ENCODE measurements at places on chromosomes 7 and 10. TPM values are rescaled to one million over a fixed set of nuclear protein-coding genes. Genes with fewer than 3 reads are reported as not detected.

DNA sequence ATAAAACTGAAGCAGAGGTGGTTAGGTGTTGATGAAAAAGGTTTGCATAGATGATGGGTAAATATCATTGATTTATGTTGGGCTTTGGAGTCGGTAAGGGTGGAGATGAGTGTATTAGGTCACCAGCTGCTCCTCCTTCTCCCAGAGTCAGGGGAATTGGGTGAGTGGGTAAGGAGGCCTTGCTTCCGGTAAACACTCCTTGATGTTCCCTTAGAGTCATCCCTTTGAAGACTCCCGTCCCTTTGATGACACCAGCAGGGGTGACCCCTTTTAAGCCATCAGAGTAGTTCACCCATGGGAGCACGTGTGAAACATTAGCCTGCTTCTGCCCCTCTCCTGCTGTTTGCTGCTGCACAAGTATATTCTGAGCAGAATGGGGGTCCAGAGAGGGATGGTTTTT is 92.2 kb upstream of the DKK1 start:
- DNase-seq: no peak

DNA sequence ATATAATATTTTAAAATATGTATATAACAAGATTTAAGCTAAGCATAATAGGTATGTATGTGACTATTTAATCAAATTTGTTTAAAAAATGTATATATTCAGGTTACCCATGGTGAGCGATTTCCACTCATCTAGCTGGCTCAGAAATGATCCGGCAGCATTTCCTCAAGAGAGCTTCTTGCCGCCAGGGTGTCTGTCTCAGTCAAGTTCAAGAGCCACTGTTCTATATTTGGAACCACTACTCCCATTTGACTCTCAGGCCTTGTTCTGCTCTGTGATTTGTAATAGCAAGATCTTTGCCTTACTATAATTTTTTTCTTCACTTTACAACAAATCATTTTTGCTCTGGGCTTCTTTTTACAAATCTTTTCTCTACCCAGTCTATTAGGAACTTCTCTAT is 48.7 kb upstream of the CNTNAP2 start:
- no peak for DNase-seq

- no peak for DNase-seq
These were observed 69.0 kb downstream of the SEPTIN7 start for GRCh38 chr7:35869810-35870209.

DNA sequence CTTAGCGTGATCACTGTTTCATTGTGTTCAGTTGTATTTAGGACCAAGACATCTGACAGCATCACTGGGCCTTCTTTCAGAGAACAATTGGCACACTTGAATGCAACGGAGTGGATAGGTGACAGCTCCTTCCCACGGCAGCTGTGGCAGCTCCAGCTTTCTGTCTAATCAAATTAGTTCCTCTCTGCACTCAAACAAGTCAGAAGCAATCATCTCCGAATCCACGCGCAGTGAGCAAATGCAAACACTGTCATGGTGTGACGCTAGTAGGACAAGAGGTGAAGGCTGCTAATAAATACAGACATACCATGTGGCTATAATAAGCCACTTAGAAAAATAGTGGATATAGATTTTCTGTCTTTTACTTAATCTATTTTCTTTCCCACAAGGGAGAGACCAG is 542.4 kb downstream of the ACTR3B start:
- no peak for DNase-seq

- no peak for DNase-seq
These were observed 87.3 kb downstream of the LYZL2 start for GRCh38 chr10:30542001-30542894.

DNA sequence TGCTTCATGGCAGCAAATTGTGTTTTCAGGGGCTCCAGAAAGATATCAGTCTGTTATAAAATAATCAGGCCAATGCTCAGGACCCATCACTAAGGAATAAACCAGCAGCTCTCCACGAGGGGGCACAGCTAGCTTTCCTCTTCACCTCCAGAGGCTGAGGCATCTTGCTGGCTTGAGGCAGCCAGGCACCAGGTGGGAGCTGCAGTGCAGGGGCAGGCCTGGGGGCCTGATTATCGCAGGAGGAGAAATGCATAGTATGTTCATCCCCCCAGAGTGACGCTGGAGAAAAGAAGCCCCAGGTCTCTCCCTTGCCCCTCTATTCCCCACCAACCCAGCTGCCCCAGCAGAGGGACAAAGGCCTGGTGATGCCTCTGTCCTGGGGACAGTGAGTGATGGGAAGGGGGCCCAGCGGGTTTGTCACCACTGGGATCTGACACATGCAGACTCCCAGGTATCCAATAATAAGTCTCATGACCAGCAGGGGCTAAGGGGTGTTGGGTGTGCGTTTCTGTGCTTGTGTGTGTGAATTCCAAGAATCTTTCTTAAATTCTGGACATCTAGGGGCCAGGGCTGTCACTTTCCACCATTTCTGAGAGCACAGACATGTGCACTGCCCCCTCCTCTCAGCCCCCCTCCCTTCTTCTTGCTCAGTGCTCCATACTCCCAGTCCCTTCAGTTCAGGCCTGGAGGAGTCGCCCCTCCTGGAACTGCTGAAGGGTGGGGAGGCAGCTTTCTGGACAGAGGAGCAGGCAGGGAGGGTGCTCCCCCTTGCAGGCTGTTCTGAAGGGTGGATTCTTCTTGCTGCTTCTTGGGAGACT is 128.1 kb upstream of the FAM20C start:
- no peak for DNase-seq

- peak; percentile 38 for DNase-seq
These were observed 604 bp downstream of the MXI1 start for GRCh38 chr10:110207805-110208613.

DNA sequence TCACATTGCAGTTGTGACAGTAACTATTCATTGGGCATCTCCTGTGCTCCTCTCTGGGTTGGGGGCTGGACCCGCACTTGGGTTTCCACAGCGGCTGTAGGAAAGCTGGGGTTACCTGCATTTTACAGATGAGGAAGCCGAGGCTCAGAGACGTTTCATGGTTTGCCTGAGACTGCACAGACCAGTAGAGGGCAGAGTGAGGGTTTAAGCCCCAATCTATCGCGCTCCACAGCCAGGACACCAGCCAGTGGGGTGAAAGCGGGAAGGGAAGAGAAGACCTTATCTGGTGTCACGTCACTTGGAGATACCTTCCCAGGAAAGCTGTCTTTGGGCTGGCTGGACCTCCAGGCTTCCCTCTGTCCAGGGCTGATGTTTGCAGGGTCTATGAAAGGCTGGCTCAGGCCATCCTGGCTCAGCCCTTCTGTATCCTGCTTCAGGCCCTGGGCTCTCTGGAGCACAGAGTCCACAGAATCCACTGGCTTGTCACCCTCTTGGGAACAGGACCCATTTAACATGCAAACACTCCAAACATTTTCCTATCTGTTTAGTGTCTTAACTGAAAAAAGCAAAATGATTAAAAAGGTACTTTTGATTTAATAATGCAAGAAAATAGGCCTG is 167.7 kb downstream of the EMX2 start:
- no peak for DNase-seq

- no peak for DNase-seq
These were observed 9.2 kb upstream of the UNC5B start for GRCh38 chr10:71203124-71203523.

Gene CHCHD2
- polyA plus RNA-seq: 454 TPM

Gene HOXA7
- polyA plus RNA-seq: not detected
